ENCODE measurements at places on chromosomes 12 and 14.

DNA sequence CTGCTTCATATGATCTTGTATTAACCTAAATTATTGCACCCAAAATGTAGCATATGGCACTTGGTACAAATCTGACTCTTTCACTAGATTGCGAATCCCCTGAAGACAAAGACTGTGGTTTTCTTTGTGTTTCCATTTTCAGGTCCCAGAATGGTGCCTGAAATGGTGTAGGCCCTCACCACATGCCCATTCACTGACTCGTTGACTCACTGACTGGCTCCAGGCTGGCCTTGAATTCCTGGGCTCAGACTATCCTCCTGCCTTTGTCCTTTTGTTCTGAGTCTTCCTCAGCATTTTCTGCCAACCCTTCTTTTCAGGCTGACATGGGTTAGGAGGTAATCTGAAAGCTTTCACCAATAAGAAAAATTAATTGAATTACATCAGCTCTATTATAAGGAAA is 368.7 kb upstream of the GARIN6 start:
- no peak for DNase-seq

DNA sequence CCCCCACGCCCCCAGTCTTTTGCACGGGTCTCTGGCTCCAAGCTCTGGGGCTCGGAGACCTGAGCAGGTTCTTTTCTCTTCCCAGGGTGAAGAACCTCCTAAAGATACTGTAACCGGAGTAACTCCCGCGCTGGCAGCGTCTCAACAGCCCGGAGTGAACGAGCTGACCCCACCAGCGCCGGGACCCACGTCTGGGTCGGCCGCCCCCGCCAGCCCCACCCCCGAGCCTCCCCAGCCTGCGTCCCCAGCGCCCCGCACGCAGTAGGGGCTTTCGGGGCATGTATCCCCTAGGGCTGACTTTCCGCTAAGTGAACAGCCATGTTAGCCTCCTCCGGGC is 858 bp downstream of the SLC35F4 start:
- no peak for DNase-seq

DNA sequence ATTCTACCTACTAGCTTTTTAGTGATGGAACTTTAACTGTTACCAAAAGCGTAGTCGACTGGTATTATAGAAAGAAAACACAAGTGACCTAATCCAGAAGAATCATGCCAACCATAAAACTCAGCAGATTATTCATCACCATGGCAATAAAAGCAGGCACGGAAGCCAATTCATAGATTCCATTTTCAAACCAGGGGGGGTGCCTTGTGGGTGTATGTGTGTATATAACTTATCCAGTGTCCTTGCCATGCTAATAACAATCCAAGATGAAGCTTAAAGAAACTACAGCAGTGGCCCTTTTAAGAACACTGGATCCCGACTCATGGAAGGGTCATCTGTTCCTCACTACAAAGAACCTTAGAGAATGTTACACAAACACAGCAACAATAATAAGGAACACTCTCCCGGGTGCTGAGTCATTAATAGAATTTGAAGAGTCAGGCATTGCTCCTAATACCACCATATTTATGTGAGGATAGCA is 61.0 kb downstream of the EPS8 start:
- no peak for DNase-seq

DNA sequence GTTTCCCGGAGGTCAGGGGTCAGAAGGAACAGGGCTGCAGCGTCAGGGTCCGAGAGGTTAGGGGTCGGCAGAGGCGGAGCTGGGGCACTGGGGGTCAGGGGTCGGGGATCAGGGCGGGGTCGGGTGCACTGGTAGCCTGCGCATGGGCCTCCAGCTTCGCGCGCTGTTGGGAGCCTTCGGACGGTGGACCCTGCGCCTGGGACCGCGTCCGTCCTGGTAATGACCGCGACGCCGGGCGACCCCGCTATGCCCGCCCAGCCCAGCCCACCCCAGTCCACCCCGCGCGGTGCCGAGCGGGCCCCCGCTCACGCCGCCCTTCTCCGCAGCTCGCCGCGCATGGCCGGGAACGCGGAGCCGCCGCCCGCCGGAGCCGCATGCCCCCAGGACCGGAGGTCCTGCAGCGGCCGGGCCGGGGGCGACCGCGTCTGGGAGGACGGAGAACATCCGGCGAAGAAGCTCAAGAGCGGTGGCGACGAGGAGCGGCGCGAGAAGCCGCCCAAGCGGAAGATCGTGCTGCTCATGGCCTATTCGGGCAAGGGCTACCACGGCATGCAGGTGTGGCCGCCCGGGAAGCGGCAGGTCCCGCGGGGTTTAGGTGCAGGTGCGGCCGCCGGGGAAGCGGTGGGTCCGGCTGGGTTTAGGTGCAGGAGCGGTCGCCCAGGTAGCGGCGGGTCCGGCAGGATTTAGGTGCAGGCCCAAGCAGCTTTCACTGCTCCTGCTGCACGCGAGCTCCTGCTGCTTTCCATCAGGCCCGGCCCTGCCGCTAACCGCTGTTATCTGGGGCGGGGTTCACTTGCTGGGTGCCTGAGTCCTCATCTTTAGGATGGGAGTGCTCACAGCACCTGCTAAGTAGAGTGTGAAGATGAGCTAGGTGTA is 743 bp downstream of the PUS1 start:
- DNase-seq = no peak

GRCh38 chr12:62426089-62426488 is 40.5 kb upstream of the MON2 start:
- DNase-seq = no peak

DNA sequence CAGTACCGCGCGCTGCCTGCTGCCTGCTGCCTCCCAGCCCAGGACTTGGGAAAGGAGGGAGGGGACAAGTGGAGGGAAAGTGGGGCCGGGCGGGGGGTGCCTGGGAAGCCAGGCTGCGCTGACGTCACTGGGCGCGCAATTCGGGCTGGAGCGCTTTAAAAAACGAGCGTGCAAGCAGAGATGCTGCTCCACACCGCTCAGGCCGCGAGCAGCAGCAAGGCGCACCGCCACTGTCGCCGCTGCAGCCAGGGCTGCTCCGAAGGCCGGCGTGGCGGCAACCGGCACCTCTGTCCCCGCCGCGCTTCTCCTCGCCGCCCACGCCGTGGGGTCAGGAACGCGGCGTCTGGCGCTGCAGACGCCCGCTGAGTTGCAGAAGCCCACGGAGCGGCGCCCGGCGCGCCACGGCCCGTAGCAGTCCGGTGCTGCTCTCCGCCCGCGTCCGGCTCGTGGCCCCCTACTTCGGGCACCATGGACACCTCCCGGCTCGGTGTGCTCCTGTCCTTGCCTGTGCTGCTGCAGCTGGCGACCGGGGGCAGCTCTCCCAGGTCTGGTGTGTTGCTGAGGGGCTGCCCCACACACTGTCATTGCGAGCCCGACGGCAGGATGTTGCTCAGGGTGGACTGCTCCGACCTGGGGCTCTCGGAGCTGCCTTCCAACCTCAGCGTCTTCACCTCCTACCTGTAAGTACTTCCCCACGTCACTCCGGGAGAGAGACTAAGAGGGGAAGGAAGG is at the start of gene LGR5:
TSS of gene LGR5 (plus strand) at position 186 of the 732 bp plus-strand sequence. CDS start at position 469, 283 bp downstream.
- DNase-seq = no peak

- DNase-seq = peak; percentile 6
Measured at GRCh38 chr12:26831951-26832821, 808 bp downstream of the ITPR2 start.

GRCh38 chr12:67096533-67097318 is 172.4 kb upstream of the CAND1 start:
- no peak for DNase-seq

DNA sequence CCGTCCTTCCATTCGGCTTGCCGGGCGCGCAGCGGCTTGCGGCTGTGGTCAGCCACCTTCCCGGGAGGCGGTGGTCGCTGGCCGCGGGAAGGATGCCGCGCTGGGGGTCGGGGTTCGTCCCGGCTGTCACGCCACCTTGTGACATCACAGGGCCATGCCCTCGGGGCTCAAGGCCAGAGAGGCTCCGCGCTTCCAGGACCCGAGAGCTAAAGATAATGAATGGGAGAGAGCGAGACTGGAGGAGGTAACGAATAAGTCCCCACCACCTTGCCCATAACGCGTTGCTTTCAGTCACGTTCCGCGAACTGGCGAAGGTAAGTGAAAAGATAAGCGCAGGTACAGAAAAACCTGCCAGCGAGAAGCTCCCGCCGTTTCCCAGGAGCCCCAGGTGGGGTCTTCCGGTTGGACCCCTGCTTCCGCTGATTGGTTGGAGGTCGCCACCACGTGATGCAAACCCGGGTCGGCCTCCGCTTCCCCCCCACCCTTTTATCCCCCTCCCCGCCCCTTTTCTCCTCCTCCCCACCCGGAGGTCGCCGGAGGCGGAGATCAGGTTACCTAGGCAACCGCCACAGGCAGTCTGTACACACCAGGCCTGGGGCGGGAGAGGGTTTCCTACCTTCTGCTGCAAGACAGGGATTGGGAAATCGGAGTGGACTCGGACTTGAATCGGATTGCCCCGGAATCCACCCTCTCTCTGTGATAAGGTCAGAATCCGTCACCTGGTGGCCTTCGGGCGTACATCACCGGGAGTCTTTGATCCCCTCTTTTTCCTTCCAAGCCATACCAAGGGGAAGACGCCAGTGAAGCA is at the start of gene LRRC9:
TSS of gene LRRC9 (plus strand) at position 575 of the 808 bp plus-strand sequence.
- no peak for DNase-seq

GRCh38 chr12:9364224-9365176 is 156.3 kb upstream of the PZP start:
- DNase-seq = no peak

- DNase-seq = no peak
Measured at GRCh38 chr14:76324133-76324532, 51.8 kb upstream of the ESRRB start.

Data from thoracic aorta (tissue), 2 donors.